ENCODE measurements at places on chromosomes 7 and 10.

DNA sequence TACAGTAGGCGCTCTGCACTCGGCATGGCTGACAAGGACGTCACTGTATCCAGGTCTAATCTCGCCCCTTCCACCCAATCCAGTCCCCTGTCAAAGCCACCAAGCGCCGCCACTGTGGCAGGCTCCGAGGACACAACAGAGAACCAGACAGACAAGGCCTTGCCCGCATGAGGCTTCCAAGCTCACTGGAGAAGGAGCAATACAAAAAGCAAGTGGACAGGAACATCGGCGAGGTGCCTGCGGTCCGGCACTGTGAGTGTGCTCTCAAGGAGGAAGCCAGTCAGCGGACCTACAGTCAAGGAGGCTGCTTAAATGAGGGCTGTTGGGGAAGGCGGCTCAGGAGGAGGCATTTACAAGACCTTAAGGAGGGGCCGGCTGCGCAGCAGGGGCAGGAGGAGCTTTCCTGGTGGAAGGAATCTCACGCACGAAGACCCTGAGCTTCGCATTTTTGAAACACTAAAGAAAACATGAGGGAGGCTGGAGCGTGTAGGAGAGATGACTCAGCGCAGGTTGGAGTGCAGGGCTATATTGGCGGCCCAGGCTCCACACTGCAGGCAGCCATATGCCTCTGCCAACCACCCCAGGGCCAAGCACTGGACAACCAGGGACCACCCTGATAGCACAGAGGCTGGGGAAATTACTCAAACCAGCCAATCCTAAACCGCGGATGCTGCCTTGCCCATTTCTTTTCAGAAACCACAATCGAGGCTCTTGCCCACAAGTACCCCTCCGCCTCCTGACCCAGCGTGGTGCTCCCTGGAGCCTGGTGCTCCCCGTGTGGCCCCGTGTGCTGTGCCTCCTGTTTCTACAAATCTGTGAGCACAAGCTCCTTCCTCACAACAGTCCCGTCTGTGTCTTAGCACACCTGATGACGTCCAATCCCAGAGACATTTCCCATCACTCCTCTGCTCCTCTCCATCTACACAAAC, 28.9 kb downstream of the GNA12 start:
- DNase-seq: no peak

- DNase-seq: no peak
Measured at GRCh38 chr7:54596747-54597146, 54.6 kb downstream of the VSTM2A start.

DNA sequence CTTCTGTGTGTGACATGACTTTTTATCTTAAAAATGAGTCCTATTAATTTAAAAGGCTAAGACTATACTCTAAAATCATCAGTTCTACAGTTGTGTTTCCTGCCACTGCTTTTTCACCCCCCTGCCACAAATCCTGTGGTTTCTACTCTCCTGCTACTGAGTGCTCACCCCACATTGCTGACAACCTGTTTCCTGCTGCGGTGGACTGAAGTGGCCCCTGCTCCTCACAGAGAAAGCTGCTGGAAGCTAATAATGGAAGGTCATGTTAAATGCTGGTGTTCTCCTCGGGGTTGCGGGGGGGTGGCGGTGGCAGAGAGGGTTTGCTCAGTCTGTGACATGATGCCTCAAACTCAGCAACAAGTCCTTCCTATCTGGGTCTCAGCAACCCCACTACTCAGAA, 113.2 kb upstream of the INHBA start:
- DNase-seq: no peak

GRCh38 chr7:4200546-4201094, 481.5 kb upstream of the FOXK1 start:
- no peak for DNase-seq

DNA sequence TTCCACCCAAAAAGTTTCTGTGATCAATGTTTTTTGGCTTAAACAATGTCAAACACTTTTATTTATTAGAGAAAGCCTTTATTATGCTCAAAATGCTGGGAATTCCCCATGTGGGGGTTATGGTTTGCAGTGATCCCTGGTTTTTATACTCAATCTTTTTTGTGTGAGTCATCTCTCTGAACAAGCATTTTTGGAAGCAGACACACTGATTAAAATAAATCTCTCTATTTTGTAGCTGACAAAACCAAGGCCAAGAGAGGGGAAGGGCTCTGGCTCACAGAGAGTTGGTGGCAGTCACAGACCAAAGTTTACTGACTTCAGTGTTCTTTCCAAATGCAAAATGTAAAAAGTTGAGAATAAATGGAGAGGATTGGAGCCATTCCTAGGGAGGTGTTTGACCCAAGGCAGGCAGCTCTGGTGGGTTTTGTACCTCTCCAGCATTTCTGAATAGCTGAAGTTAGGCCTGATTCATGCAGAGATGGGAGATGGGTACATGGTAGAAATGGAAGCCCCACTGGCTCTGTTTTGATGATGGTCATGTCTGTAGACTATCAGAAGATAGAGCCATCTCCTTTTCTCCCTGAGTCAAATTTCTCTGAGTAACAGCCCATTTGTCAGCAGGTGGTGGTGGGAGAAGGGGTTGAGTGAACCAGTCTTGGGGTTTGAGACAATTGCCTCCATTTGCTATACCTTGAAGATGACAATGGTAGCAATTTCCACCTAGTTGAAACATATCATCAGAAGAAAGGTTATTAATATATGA, 45.4 kb upstream of the NAMPT start:
- DNase-seq: no peak

GRCh38 chr10:73228247-73228646, 18.8 kb downstream of the DNAJC9 start:
- DNase-seq: no peak

- DNase-seq: no peak
Measured at GRCh38 chr7:23295401-23295697, 3.8 kb upstream of the MALSU1 start.

DNA sequence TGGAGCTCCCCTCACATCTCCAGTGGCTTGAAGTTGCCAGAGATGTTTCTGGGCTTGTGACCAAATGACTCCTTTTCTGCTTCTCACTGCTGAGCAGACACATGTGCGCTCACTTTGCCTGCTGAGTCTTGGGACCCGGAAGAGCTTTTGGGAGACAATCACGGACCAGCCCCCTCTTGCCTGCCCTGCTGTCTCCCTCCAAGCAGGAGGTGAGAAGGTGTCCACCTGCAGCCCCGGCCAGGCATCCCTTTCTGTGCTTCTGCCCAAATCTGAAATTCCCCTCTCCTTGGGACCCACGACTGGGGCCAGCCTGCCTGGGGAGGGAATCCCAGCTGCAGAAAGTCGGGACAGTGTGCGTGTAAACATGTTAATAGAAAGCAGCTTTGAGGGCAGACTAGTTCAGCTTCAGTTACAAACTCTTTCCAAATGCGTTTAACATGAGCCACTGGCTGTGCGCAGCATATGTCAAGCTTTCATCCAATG, 31.7 kb downstream of the HTRA1 start:
- DNase-seq: no peak

- DNase-seq: no peak
Measured at GRCh38 chr10:90856964-90857634, 740 bp downstream of the HTR7 start.

DNA sequence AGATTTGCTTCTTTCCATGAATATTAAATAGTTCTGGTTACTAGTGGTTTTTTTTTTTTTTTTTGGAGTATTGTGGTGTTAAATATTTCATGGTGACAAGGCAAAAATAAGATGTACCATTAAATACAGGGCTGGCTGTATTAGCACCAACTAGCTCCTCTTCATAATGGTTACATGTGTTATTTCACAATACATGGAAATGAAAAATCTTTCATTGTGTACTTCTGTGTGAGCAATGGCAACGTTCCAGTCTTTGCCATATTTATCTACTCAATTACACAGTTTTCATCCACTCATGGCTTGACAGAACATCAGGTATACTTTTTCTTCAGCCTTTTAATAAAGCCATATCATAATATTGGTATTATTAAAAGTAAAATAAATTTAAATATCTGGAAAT, 394.7 kb upstream of the GRM3 start:
- no peak for DNase-seq

DNA sequence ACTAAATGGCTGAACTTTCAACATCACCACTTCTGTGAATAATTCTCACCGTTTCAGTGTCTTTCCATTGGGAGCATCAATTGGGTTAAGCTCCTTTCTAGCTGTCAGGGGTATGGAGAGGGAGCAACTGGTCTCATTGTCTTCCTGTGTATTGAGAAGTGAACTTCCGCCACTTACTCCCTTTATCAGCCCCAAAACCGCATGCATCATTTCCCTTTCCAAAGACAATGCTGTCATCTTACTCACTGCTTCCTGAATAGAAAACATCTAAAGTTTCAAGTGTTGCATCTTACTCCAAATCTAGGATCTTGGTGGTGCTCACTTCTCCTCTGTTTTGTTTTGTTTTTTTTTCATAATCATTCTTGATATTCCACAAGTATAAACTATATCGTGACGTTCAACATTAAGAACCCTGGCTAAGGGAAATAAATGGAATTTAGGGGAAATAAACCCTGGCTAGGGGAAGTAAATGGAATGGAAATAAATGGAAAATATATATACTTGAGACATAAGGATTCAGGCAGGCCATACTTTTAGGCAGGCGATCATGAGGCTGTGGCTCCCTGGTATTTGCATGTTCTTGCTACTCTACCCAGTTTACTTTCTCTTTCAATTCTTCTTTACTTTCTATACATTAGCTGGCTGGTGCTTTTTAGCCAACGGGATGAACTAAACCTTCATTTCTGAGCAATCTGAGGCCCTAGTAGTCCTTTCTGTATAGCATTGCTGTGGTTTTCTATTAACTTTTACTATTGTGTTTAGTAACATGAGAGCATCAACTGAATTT, 371.9 kb downstream of the BMPER start:
- DNase-seq: no peak

- DNase-seq: no peak
Measured at GRCh38 chr10:116469437-116469836, 41.8 kb downstream of the PNLIPRP3 start.

DNA sequence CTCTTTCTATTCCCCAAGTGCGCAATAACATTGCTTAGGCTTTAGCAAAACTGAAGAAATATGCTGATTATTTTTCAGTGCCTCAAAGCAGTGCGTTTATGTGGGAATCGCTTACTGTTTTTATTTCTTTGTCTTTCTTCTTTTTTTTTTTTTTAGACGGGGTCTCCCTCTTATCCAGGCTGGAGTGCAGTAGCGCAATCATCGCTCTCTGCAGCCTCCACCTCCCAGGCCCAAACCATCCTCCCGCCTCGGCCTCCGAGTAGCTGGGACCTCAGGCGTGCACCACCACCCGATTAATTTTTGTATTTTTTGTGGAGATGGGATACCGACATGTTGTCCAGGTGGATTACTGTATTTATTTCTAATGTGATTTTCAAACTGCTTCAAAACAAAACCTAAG, 1.2 kb downstream of the DENND10 start:
- DNase-seq: no peak

DNA sequence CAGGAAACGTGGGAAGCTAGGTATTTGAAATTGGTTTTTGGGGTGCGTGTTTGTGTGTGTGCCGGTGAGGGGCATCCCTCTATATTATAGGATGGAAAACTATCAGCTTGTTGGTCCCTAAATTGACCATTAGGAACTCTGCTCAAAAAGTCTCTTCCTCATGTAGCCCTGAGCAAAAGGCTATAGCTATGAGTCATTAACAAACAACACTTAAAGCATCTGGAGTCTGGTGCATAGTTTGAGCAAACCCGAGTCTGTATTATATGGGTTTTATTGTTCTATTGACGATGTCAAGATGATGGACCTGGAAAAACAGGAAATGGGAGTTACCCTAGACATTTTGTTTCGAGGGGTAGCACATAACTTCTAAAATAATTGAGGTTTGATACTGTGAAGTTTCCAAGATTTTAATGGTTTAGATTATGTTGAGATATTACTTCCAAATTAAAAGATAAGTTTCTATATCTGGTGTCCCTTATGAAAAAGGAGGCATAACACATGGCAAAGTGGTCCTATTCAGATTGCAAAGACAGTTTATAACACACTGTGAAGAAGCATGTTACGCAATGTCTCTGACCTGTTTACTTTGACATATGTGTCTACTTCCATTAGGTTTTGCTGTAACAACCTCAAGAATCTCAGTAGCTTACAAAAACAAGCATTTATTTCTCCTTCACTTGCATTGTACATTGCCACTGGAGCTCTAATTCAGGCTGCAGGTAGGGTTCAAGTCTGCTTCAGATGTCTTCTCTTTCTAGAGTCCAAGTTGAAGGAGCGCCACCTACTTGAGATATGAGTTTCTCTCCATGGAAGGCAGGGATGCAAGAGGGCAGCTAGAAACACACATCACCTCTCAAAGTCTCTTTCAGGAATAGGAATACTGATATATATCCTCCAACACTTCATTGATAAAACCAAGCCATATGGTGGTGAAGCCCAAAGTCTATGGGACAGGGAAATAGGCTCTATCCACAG, 357.7 kb downstream of the PHF14 start:
- no peak for DNase-seq

- no peak for DNase-seq
Measured at GRCh38 chr7:43763183-43763582, 4.7 kb downstream of the BLVRA start.

DNA sequence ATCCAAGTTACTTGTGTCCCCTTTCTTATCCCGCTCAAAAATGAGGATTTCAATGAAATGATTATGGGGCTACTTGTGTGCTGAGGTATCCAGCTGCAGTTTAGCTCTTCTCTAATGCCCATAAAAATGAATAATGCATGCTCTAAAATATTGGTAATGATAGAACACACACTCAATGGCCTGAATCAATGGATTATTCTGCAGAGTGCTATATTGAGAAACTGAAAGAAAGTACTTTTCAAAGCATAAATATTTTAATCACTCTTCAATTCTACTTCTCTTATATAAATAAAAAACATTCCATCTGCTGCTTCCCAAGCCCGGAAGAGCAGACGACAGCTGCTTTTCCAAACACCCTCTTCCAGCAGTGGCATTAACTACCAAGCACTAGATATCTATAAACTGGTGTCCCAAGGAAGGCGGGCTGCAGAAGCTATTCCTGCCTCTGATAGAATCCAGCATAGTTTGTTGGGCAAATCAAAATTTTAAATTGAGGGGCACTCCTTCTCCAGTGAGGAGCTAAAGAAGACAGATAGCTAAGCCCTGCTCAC, 284.9 kb upstream of the AOAH start:
- DNase-seq: no peak
